MCF 10A (cell line): ENCODE measurements at places on chromosomes 3 and 15. TPM values are rescaled to one million over a fixed set of nuclear protein-coding genes. Genes with fewer than 3 reads are reported as not detected.

The IL17RB gene
- total RNA-seq = 0.19 and 0.42 TPM in 2 replicates

The OCA2 gene
- not detected in 2 replicates for total RNA-seq

The TEX264 gene
- total RNA-seq = 41.3 and 46.4 TPM in 2 replicates

The AMOTL2 gene
- 92.6 and 137 TPM in 2 replicates for total RNA-seq

The XIRP1 gene
- not detected in 2 replicates for total RNA-seq

The TMEM207 gene
- total RNA-seq = not detected in 2 replicates

The ANKUB1 gene
- not detected in 2 replicates for total RNA-seq

The GRAMD2A gene
- total RNA-seq = 0.42 and 0.93 TPM in 2 replicates

The EXD1 gene
- 0.12 and 0.37 TPM in 2 replicates for total RNA-seq

The SLC51B gene
- not detected in 2 replicates for total RNA-seq

GRCh38 chr15:67267440-67267839 is 12.9 kb downstream of the IQCH start:
- no peak overlapping the region for H3K27ac ChIP-seq
- H3K36me3 ChIP-seq = no peaks in the 10 kb centered on the region
- no peak overlapping the region for H3K4me3 ChIP-seq
- DNase-seq = no peak

GRCh38 chr15:89820666-89821611 is 6.3 kb upstream of the ANPEP start:
- peaks cover 5% of the 10 kb centered on the region for H3K36me3 ChIP-seq
- no peaks in the 10 kb centered on the region for H3K27me3 ChIP-seq
- peak overlapping the region; percentile 81 for H3K27ac ChIP-seq
- peak; percentile 88 for DNase-seq

DNA sequence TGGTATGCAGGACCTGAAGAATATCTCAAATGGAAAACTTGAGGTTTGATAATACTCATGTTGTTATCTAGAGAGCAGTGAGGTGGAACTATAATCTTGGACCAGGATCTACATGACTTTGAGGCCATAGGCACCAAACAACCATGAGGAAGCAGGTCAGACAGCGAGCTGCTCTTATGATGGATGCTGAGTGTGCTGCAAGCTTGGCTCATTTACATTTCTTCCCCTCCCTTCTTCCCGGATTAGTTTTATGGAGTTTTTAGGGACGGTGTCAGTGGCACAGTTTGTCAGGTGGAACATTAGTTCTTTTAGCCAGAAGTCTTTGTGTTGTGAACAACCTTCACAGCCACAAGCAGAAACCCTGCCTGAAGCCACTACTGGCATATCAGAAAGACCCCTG is 8.0 kb upstream of the MYZAP start:
- no peaks in the 10 kb centered on the region for H3K36me3 ChIP-seq
- H3K27ac ChIP-seq = no peak overlapping the region
- no peaks in the 10 kb centered on the region for H3K27me3 ChIP-seq
- DNase-seq = no peak
- no peaks in the 10 kb centered on the region for H3K4me1 ChIP-seq

DNA sequence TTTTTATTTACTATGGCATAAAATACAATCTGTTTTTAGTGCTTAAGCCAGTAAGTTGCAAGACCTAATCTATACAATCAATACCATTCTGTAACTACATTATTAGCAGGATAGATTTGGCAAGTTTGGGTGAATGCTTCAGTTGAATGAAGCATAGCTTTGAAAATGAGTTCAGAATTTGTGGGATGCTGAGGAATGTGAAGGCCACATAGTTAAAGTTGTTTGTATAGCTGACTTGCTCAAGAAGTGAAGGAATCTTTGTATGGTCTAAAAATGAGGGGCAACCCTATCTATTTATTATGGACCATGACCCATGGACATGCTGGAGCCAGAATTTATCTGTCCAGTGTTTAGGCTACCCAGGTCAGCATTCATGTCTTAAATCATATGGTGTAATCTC is 58.5 kb downstream of the CRYBG3 start:
- no peaks in the 10 kb centered on the region for H3K36me3 ChIP-seq
- no peaks in the 10 kb centered on the region for H3K27me3 ChIP-seq
- no peak overlapping the region for H3K27ac ChIP-seq
- peaks cover 20% of the 10 kb centered on the region for H3K4me1 ChIP-seq
- H3K4me3 ChIP-seq = no peak overlapping the region
- no peak for DNase-seq

- H3K27ac ChIP-seq = no peak overlapping the region
- no peaks in the 10 kb centered on the region for H3K36me3 ChIP-seq
- no peaks in the 10 kb centered on the region for H3K27me3 ChIP-seq
These were observed 217.7 kb downstream of the CDIN1 start for GRCh38 chr15:36797128-36797527.

- DNase-seq = no peak
- H3K4me3 ChIP-seq = no peak overlapping the region
- H3K4me1 ChIP-seq = no peaks in the 10 kb centered on the region
- no peaks in the 10 kb centered on the region for H3K27me3 ChIP-seq
- H3K27ac ChIP-seq = no peak overlapping the region
These were observed 782.9 kb upstream of the GOLIM4 start for GRCh38 chr3:168878655-168879054.

DNA sequence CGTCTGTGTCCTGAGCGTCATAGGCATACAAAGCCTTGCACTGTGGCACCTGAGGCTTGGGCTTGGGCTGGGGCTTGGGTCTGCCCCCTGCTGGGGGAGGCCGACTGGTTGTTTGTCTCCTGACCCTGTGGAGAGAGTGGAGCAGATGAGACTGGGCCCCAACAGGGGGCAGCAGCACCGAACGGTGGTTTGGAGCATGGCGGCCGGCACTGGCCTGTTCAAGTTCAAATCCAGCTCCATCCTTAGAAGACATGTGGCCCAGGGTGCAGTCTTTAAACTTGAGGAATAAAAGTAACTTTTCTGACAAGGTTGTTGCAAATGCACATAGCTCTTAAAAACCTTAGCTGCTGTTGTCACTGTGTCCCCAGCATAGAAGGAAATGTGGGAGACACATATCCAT is 33.3 kb downstream of the CCNB2 start:
- no peaks in the 10 kb centered on the region for H3K27me3 ChIP-seq
- no peak overlapping the region for H3K27ac ChIP-seq
- peaks cover 15% of the 10 kb centered on the region for H3K4me1 ChIP-seq

DNA sequence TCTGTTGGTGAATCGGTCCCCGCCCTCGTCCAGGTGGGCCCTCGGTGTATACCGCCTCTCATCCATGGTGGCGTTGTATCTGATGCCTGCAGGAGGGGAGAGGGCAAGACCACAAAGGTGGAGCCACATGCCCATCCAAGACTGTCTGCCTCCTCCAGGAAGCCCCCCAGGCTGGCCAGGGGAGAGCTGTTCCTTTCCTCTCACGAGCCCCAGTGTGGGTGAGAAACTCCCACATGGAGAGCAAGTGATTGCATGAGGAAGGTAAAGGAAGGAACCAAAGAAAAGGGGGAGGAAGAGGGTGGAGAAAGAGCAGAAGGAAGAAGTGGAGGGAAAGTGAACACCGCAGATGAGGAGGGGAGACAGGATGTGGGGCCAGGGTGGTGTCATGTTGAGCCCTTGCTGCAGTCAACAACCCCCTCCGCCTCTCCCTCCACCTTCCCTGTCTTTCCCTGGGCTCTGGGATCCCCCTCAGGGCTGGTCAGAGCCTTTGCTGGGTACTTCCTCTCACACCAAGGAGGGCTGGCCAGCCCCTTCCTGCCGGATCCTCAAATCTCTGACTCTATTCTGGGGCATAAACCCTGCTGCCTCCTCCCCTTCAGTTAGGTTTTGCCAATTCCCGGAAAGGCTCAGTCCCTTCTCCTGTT is 49.3 kb downstream of the FEM1B start:
- H3K27me3 ChIP-seq = peaks cover 17% of the 10 kb centered on the region
- peaks cover 5% of the 10 kb centered on the region for H3K36me3 ChIP-seq
- H3K4me1 ChIP-seq = no peaks in the 10 kb centered on the region
- H3K27ac ChIP-seq = no peak overlapping the region
- H3K4me3 ChIP-seq = no peak overlapping the region

GRCh38 chr3:46183330-46183729 is 24.8 kb downstream of the CCR1 start:
- no peaks in the 10 kb centered on the region for H3K27me3 ChIP-seq
- H3K27ac ChIP-seq = peak overlapping the region; percentile 88
- no peak overlapping the region for H3K4me3 ChIP-seq
- peaks cover 16% of the 10 kb centered on the region for H3K4me1 ChIP-seq
- DNase-seq = no peak

- no peak overlapping the region for H3K27ac ChIP-seq
- H3K4me3 ChIP-seq = no peak overlapping the region
- H3K36me3 ChIP-seq = no peaks in the 10 kb centered on the region
- DNase-seq = no peak
- no peaks in the 10 kb centered on the region for H3K4me1 ChIP-seq
These were observed 89.6 kb downstream of the GMPS start for GRCh38 chr3:155960060-155960459.

- no peak overlapping the region for H3K27ac ChIP-seq
- H3K27me3 ChIP-seq = no peaks in the 10 kb centered on the region
- no peak overlapping the region for H3K4me3 ChIP-seq
- peaks cover 15% of the 10 kb centered on the region for H3K36me3 ChIP-seq
- no peak for DNase-seq
These were observed 14.0 kb downstream of the FBXL22 start for GRCh38 chr15:63611177-63611576.

DNA sequence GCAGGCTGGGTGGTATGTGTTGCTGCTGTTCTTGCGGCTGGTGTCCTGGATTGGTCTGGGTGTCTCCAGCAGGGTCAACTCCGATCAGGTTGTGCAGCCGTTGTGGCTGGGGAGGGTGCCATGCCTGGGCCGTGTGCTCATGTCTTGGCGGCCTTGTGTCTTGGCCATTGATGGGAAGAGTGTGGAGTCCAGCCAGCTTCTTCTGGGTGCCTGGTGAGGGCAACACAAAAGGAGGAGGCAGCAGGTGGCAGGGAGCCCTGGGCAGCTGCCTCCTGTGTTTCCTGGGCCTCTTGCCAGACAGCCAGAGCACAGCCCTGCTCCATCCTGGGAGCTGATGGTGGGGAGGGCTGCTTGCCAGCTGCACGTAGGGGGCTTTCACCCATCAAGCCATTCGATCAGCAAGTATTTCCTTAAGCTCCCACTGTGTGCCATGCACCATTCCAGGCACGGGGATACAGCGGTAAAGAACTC is 4.3 kb downstream of the CHAC1 start:
- DNase-seq = peak; percentile 50
- H3K4me3 ChIP-seq = no peak overlapping the region
- peaks cover 38% of the 10 kb centered on the region for H3K4me1 ChIP-seq
- H3K36me3 ChIP-seq = peaks cover 16% of the 10 kb centered on the region
- H3K27me3 ChIP-seq = no peaks in the 10 kb centered on the region

DNA sequence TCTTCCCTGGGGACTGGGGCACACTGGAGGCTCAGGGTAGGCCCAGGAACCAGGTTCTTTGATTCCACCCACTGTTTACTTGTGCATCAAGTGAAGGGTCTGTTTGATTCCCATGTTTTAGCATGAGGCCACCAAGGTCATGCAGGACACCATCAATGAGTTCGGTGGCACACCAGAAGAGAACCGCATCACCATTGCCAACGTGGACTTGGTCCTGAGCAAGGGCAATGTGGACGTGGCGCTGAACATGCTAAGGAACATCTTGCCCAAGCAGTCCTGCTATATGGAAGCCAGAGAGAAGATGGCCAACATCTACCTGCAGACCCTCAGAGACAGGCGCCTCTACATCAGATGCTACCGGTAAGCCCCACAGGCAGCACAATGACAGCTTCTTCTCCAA is 21.5 kb downstream of the TTC21A start:
- no peaks in the 10 kb centered on the region for H3K36me3 ChIP-seq
- no peak overlapping the region for H3K27ac ChIP-seq
- no peak overlapping the region for H3K4me3 ChIP-seq
- peaks cover 12% of the 10 kb centered on the region for H3K4me1 ChIP-seq

- no peaks in the 10 kb centered on the region for H3K27me3 ChIP-seq
- no peak for DNase-seq
- peaks cover 73% of the 10 kb centered on the region for H3K36me3 ChIP-seq
- H3K4me3 ChIP-seq = no peak overlapping the region
These were observed 7.3 kb downstream of the RPSA start for GRCh38 chr3:39413691-39414420.

- no peak overlapping the region for H3K4me3 ChIP-seq
- H3K36me3 ChIP-seq = peaks cover 26% of the 10 kb centered on the region
- no peak for DNase-seq
- no peak overlapping the region for H3K27ac ChIP-seq
- no peaks in the 10 kb centered on the region for H3K27me3 ChIP-seq
- peaks cover 8% of the 10 kb centered on the region for H3K4me1 ChIP-seq
These were observed 6.0 kb upstream of the TMEM87A start for GRCh38 chr15:42279234-42279723.

DNA sequence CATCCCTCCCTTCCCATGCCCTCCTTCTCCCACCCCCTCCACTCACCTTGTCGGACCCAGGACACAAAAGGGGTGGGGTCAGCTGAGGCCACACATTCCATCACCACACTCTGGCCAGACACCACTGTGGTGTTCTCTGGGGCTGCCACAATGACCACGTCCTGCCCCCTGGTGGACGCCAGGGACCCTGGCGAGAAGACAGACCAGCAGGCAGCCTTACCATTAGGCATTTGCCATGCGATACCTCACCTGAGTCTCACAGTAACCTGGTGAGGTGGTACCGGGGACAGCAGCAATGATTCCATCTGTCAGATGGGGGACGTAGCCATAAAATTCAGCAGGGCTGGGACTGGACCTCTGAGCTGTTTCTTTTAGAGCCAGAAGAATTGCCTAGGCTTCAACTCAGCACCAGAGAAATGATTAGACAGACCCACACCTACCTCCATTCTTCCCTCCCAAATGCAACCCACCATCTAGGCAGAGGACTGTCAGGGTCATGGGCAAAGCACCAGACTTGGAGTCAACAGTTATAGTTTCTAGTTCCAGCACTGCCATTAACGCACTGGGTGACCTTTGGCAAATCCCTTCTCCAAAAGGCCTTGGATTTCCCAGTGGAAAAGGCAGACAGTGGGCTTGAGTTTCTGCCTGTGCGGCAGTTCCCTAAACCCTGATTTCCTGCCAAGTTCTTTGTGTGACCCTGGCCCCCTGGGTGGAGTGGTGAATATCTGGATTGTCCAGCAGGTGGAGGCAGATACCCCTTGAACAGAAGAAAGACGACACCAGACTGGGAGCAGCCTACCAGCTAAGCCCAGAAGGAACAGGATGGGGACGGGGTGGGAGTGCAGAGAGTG is 21.8 kb downstream of the IGDCC4 start:
- H3K27ac ChIP-seq = no peak overlapping the region
- no peaks in the 10 kb centered on the region for H3K4me1 ChIP-seq
- H3K36me3 ChIP-seq = peaks cover 5% of the 10 kb centered on the region
- DNase-seq = peak; percentile 69
- H3K27me3 ChIP-seq = peaks cover 34% of the 10 kb centered on the region
- no peak overlapping the region for H3K4me3 ChIP-seq

GRCh38 chr15:39251413-39252133 is 329.3 kb upstream of the THBS1 start:
- H3K4me3 ChIP-seq = no peak overlapping the region
- H3K36me3 ChIP-seq = no peaks in the 10 kb centered on the region
- H3K27me3 ChIP-seq = no peaks in the 10 kb centered on the region
- H3K4me1 ChIP-seq = peaks cover 8% of the 10 kb centered on the region

GRCh38 chr3:8953313-8953712 is 10.0 kb downstream of the RAD18 start:
- peaks cover 15% of the 10 kb centered on the region for H3K4me1 ChIP-seq
- H3K4me3 ChIP-seq = no peak overlapping the region
- H3K36me3 ChIP-seq = peaks cover 9% of the 10 kb centered on the region
- H3K27me3 ChIP-seq = no peaks in the 10 kb centered on the region
- no peak overlapping the region for H3K27ac ChIP-seq

- peaks cover 6% of the 10 kb centered on the region for H3K36me3 ChIP-seq
- H3K4me1 ChIP-seq = no peaks in the 10 kb centered on the region
- H3K27ac ChIP-seq = no peak overlapping the region
- H3K27me3 ChIP-seq = no peaks in the 10 kb centered on the region
- no peak for DNase-seq
These were observed 86.9 kb downstream of the ATP10A start for GRCh38 chr15:25776071-25776746.
